Jurkat, Clone E6-1 (cell line): ENCODE measurements at places on chromosomes 6 and 20.

DNA sequence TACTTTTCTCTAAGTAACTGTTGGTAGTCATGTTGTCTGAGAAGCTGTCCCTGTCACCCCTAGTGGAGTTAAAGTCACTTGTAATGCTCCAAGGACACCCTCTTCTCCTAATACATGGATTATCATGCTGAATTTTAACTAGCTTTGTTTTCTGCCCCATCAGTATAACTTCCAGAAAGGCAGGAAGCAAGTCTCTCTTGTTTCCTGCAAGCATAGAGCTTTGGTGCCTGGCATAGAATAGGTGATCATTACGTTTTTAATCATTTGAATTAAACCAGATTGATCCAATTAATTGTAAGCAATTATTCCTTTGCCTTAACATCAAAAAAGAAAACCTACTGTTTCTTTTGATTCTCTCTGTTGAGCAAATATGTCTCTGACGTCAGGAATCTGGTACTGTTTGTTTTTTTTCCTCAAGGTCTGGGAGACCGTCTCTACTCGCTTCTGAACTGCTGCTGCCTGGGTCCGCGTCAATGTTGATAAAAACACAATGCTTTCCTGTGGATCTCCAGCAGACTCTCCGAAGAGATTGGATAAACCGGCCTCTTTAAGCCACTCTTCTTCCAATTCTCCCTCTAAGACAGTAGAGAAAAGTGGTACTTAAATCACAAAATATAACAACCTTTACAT, 71.8 kb downstream of the ARHGAP18 start:
- DNase-seq, result no peak

GRCh38 chr6:155706341-155706740, 250.7 kb upstream of the NOX3 start:
- no peak for DNase-seq

DNA sequence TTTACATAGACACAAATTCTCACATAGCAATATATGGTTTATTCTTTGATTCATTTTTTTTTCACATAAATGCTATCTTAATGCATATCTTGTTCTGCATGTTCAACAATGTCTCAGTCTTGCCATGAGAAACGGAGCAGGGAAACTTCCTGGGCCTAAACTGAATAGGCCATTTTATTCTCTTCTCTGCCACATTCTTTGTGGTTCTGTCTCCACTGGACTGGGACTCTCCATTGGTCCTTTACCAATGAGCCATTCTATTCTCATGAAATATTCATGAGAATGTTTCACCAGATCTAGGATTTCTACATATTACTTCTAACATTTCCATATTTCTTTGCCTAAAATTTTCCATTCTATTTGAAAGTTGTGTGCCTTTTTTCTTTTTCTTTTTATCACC, 42.8 kb downstream of the LAMA2 start:
- DNase-seq, result no peak

DNA sequence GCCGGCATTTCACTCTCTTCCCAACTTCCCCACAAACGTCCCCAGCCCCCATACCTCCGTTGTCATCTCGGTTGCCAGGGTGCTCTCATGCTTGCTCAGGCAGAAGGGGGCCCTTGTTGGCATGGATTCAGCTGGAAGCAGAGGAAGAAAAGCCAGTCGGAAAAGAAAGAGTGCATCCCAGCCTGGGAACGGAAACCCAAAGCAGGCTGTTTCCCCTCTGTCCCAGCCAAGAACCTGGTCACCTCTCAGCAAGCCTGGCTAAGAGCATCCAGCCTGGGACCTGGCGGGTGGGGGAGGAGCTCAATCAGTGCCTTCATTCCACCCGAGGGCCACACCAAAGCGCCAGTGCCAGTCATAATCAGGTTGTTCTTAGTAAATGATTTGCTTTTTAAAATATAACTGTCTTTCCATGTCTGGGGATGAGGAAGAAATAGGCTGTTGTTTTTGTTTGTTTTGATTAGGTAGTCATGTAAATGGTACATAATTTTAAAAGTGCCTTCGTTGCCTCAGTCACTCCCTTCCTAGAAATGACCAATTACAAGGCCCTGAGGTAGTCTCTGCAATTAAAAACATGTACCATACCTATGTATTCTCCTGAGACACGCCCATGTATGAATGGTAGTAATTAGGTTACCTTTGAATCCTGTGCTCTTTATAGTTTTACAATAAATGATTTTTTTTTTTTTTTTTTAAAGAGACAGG, 21.1 kb downstream of the CHMP4B start:
- no peak for DNase-seq

GRCh38 chr6:132887204-132887603, 72.8 kb downstream of the RPS12 start:
- DNase-seq, result no peak
